ENCODE measurements at places on chromosomes 12 and 14.

DNA sequence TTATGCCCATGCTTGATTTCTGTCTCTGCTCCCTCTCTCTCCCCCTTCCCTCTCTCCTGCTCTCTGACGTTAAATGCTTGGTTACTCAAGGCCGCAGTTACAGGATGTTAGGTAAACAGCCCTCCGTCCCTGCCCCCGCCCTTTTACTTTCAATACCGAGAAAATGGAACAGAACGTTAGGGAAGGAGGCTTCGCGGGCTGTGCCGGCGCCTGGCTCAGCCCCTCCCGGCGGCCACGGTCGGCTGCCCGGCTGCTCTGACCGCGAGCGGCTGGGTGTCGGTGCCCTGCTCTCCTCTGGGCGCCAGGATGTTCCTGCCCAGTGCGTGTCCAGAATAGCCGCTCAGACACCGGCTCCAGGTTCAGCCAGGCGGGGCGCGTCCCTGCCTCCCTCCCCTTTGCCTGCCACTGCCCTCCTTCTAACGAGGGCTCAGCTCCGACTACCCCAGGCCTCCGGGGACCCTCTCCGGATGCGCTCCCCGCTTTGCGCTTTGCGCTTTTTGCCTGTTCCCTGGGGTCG lies 166.1 kb downstream of the ADCK1 start:
- DNase-seq, result peak; percentile 75

- no peak for DNase-seq
These were observed 32.3 kb downstream of the PTHLH start for GRCh38 chr12:27940245-27940644.

DNA sequence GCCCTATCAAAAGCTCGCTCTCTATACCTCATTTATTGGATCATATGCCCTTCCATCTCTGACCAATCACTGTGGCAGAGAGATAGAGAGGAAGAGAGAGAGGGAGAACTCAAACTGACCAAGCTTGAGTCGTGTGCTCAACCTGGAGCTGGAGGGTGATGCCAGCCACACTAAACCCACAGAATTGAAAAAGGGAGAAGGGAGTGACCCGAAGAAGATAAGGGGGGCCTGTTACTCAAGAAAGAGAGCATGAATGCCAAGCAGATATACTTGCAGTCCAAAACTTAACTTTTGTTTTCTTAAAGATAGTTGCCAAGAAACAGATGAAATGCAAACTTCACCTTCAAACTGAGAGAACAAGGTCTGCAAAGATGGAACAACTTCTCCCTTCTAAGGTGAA lies 112.7 kb downstream of the BTG1 start:
- no peak for DNase-seq

DNA sequence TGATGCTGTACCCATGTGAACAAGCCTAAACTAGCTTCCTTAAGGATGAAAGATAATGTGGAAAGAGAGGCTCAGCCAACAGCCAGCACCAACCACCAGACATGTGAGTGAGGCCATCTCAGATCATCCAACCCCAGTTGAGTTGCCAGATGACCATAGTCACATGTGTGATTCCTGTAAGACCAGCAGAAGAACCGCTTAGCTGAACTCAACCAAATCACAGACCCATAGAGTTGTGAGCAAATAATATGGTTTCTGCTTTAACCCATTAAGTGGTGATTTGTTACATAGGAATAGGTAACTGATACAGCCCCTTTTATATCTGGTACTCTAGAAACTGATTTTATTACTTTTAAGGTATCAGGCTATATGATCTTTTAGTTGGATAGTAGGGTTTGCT lies 17.6 kb upstream of the ELK3 start:
- no peak for DNase-seq

DNA sequence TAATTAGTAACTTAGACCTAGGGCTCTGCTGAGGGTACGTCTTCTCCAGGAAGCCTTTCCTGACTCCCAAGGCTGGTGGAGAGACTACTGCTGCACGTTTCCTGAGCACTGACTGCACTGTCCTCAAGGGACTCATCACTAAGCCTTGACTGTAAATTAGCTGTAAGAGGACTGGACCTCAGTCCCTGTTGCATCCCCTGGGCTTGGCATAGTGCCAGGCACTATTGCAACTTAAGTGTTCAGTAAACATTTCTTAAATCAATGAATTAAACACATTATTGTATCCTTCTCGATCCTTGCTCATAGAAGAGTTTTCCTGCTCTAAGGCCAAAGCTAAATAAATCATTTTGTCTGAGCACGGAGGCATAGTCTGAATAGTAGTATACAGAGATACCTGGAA lies 31.9 kb upstream of the IFNG-AS1 start:
- DNase-seq, result no peak

DNA sequence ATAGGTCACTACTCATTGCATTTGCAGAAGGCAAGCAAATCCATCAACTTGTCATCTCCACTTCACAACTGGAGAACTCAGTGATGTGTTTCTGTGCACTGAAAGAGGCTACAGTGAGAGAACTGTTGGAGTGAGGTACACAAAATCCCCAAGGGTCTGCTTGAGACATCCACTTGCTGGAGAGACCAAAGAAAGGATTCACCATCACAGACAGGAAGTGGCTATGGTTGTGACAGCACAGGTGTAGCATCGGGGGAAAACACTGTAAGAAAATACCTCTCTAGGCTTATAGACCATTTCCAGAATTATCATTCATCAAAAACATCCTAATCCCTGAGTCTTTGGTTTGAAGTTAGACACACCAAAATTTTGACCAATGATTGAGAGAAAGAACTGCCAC lies 201.3 kb upstream of the OR4E1 start:
- DNase-seq, result no peak
